ENCODE measurements at places on chromosomes 16 and 17. TPM values are rescaled to one million over a fixed set of nuclear protein-coding genes. Genes with fewer than 3 reads are reported as not detected.

Gene CTNS
- 8.5 TPM for total RNA-seq

Gene C16orf74
- 3.6 TPM for total RNA-seq

Gene CLEC3A
- not detected for total RNA-seq

Gene ABCC3
- total RNA-seq, result 0.77 TPM

Gene ASGR2
- total RNA-seq, result not detected

Gene MMP28
- 0.45 TPM for total RNA-seq

- H3K27me3 ChIP-seq, result peaks cover 2% of the 10 kb centered on the region
- peak overlapping the region; percentile 75 for H3K27ac ChIP-seq
- peaks cover 2% of the 10 kb centered on the region for H3K36me3 ChIP-seq
- peaks cover 42% of the 10 kb centered on the region for H3K4me1 ChIP-seq
- DNase-seq, result peak; percentile 72
Observed at GRCh38 chr17:42531455-42532354, 4.3 kb upstream of the NAGLU start.

Gene GPR139
- not detected for total RNA-seq

Gene SCGB1C2
- total RNA-seq, result not detected

Data from activated naive CD8-positive, alpha-beta T cell treated with anti-CD3 and anti-CD28 coated beads, Interleukin-2, amount 10 ng/mL, durations not matched to agents 7 days and 5 days (primary cell).